Activated CD4-positive, alpha-beta T cell treated with anti-CD3 and anti-CD28 coated beads, Interleukin-2, amount 50 U/mL, for 48 hours (primary cell): ENCODE measurements at places on chromosomes 3 and 15.

DNA sequence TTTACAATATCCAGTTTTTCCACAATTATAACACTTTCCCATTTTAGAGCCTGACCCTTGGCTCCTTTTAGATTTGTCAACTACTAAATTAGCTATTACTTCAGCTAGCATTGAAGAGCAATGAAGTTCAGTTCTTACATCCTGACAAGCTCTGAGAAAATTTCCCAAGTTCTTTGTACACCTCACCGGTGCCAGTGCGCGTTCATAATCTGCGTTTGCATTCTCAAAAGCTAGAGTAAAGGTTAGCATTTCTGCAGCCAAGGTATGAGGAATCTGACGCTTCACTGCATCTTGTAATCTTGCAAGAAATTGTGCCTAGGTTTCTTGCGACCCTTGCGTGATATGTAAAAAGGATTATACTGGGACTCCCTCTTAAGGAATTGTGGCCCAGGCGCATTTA, 25.2 kb upstream of the XCR1 start:
- no peak for DNase-seq

DNA sequence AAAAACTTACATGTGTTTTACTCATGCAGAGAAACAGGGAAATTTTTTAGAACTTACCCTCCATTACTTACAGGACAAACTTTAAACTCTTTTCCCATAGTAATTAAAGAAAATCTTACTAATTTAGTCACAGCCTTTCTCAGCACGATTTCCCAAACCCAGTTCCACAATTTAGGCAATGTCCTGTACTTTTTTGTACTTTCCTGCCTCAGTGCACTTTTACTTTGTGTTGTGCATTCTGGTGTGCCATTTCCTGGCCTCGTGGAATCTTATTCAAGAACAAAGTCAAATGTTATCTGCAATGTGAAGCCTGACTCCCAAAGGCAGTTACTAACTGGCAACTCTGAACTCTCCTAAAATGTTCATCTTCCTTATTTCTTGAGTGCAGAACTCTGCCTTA, 1.9 kb downstream of the SLC33A1 start:
- no peak for DNase-seq

- DNase-seq = no peak
Measured at GRCh38 chr3:178465260-178466180, 70.7 kb upstream of the KCNMB2 start.

GRCh38 chr3:111936191-111936841, 42.5 kb upstream of the ABHD10 start:
- DNase-seq = no peak

- DNase-seq = no peak
Measured at GRCh38 chr3:8450618-8451017, 51.0 kb upstream of the LMCD1 start.

DNA sequence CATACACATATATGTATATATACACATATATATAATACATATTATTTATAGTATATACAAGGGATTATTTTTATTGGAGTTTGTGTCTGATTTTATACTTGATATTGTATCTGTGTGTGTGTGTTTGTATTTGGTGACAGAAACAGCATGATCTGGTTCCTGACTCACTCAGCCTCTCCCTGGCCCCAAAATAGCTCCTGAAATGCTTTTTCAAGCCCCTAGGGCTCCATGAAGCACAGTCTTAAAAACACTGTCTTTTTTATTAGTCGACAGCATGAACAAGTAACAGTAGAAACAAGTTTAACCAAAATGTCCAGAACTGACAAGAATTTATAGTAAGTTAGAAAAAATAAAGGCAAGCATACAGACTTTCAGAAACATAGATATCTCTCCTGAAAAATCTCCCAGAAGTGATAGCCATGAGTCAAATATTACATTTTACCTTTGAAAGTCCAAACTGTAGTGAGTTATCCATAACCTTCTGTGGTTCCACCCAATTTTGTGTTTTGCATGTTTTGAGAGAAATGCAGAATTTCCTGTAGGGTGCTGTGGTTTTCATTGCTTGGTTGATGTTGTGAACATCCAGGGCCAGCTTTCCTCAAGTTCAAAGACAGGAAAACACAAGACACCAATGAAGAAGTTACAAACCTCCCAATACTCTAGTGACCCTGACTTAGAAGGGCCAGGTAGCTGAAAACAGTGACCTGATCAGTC, 98.5 kb upstream of the CCDC80 start:
- no peak for DNase-seq

GRCh38 chr3:12588039-12589009, 31.4 kb downstream of the MKRN2 start:
- no peak for DNase-seq

DNA sequence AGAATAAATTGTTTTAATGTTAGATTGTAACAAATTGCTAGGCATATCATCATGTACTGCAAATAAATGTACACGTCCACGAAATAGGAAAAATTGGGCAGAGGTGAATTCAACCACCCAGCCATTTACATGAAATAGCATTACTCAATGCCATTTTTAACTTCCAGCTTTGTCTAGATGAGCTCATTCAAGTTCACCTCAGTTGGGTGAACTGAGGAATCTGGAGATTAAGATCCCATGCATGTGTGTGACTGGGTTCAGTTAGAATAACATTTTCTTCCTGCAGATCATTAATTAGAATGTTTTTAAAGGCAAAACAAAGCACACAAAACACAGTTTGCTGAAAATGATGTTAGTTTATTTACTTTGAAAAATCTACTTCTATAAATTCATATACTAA, 767.8 kb upstream of the GOLIM4 start:
- DNase-seq = no peak

DNA sequence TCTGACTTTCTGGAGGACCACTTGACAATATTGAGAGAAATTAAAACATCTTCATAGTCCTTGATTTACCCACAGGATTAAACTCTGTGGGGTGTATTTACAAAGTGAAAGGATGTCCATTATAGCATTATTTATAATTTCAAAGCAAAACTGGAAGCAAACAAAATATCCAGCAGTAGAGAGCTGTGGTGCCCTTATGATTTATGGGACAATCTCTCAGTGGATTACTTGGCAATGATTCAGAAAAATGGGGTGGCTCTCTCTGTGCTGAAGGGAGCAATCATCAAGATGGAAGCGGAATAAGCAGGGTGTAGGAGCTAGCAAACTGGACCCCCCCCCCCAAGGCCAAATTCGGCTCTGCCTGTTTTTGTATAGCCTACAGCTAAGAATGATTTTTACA, 9.0 kb downstream of the PPCDC start:
- DNase-seq = no peak

- no peak for DNase-seq
Measured at GRCh38 chr3:67515778-67516177, 138.6 kb downstream of the SUCLG2 start.

GRCh38 chr15:55197362-55197705, 593 bp upstream of the RSL24D1 start:
- no peak for DNase-seq

DNA sequence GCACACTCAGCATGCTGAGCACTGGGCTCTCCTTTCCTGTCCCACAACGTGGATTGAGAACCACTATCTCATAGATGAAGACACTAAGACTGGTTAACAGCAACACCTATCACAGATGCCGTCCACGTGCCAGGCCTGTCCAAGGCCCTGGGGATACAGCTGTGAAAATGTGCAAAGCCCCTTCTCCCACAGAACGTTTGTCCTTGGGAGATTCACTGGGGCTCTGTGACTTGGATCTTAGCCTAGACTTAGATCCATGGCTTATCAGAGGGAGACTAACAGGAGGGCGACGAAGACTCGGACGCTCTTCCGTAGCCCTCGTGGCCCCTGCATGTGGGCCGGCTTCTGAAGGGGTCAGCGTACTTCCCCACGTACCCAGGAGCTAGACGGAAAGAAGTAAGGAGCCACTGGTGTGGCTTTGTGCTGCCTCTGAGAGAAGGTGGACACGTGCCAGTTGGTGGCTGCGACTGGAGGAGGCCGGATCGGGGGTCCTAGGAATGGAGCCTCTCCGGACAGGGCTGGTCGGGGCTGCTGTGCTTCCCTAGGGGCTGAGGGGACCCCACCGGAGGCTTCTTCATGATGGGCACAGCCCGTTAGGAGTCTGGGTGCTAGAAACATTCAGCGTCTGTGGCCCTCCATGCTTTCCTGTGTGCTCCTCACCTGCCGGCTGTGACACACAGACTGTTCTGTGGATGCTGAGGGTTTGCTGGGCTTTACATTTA, 964 bp downstream of the NRROS start:
- peak; percentile 42 for DNase-seq

- DNase-seq = no peak
Measured at GRCh38 chr3:30605005-30605404, 1.4 kb upstream of the TGFBR2 start.

DNA sequence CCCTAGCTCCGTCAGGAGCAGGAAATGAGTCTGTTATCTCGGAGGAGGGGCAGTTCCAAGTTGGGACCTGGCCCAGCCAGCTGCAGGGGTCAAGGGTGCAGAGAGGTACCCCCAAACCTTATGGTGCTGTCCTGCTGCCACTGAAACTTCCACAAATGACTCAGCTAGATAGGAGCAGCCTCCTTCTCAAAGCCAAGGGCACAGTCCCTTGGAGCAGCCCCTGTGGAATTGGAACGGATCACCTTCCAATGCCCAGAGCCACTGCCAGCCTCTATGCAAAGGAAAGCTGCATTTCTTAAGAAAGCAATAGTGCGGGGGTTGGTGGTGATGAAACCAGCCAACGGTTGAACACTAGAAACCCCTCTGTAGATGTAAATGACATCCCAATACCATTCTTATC, 19.6 kb upstream of the LRRK1 start:
- no peak for DNase-seq

DNA sequence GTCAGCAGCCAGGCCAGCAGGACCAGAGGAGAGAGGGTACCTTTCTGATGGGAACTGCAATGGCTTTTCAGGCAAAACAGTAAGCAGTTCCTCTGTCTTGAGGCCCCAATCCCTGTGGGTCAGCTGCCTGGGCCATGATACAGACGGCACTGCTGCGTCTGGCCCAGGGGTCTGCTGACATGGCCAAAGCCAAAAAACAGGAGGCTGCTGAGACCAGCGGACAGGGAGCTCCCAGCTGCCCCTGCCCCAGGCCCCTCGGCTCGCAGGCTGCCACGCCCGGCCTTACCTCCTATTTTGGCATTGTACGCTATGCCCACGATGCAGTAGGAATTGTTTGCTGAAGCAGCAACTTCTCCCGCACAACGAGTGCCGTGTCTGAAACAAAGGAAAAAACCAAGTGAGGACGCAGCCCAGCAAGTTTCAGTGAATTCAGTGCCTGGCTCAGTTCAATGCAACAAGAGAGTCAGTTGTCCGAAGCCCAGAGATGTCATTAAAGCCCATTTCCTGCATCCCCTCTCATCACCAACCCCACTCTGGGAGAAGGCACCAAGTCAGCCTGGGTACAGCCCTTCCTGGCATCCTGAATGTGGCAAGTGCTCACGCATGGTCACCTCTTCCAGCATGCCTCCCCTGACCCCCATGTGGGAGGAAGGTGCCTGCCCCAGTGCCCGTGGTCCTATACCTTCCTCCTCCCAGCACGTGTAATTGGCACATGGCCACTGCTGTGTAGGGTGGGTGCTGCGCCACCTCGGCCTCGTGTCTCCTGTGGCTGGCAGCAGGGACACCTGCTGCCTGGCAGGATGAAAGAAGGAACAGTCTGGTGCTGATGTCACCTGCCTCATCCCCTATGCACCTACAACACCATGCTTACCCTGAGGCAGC, 61.7 kb downstream of the PCSK6 start:
- DNase-seq = no peak

DNA sequence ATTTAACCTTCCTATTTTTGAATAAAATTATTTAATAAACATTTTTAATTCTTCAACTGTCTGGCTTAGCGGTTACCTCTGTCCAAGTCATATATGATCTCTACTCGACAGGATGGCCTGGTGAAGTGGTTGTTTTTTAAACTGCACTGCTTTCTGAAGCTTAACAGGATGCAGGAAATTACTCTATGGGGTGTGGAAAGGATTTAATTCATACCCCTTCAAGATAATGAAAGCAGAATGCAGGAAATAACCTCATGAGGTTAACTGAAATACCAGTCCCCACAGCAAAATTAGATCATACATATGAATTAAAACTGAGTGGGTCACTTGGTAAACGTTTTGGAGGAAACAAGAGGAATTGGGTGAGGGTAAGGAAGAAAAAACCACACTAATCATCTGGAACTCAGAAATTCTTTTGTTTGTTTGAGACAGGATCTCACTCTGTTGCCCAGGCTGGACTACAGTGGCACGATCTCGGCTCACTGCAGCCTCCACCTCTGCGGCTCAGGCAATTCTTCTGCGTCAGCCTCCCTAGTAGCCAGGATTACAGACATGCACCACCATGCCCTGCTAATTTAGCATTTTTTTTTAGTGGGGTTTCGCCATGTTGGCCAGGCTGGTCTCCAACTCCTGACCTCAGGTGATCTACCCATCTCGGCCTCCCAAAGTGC, 50.1 kb downstream of the LYSMD4 start:
- DNase-seq = no peak

- DNase-seq = no peak
Measured at GRCh38 chr3:108441071-108441507, 69.3 kb downstream of the MYH15 start.

DNA sequence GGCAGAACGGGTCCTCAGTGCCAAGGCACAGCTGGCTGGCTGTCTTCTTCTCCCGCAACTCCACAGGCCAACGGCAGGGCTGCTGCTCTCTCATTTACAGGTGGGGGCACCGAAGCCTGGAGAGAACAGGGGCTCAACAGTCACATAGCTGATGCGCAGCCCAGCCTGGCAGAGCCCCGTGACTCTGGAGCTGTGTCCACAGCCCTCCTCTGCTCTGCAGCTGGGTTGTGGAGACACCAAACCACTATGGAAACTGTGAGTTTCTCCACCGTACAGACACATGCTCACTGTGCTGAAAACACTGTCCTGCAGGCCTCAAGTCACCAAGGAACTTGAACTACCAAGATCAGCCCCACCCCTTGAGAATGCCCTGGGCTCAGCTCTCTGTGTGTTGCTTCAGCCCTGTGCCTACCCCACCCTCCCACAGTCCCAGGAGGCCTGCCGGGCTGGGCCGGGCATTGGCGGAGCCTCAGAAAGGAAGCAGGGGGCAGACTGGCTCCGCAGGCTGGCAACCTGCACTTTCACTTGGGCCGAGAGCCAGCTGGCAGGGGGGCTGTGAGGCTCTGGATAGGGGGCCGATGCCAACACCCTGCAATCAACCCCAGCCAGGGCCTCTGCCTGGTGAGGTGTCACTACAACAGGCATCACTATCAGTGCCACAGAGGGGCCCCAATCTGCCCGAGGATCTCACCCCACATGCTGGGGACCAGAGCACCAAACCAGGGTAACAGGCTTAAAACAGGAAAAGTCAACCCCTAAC, 113.7 kb upstream of the RPL32 start:
- DNase-seq = peak; percentile 18

DNA sequence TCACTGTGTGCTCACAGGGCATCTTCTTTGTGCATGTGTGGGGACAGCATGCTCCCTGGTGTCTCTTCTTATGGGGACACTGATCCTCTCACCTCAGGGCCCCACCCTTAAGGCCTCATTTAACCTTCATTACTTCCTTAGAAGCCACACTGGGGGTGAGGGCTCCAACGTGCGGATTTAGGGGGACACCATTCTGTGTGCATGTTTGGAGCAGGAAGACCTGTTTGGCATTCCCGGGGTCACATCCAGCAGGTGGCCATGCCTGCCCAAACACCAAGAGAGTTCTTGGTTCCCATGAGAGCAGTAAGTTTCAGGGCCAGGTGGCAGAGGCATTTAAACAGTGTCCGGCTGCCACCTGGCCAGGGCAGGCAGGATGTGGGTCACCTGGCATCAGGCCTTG, 24.8 kb downstream of the PRR20G start:
- no peak for DNase-seq

- no peak for DNase-seq
Measured at GRCh38 chr15:29528276-29528675, 258.7 kb upstream of the NSMCE3 start.

GRCh38 chr3:87489892-87490291, 213.5 kb upstream of the POU1F1 start:
- DNase-seq = no peak

GRCh38 chr3:48013288-48013980, 2.8 kb downstream of the MAP4 start:
- DNase-seq = no peak
